ENCODE measurements at places on chromosomes 6 and 20.

DNA sequence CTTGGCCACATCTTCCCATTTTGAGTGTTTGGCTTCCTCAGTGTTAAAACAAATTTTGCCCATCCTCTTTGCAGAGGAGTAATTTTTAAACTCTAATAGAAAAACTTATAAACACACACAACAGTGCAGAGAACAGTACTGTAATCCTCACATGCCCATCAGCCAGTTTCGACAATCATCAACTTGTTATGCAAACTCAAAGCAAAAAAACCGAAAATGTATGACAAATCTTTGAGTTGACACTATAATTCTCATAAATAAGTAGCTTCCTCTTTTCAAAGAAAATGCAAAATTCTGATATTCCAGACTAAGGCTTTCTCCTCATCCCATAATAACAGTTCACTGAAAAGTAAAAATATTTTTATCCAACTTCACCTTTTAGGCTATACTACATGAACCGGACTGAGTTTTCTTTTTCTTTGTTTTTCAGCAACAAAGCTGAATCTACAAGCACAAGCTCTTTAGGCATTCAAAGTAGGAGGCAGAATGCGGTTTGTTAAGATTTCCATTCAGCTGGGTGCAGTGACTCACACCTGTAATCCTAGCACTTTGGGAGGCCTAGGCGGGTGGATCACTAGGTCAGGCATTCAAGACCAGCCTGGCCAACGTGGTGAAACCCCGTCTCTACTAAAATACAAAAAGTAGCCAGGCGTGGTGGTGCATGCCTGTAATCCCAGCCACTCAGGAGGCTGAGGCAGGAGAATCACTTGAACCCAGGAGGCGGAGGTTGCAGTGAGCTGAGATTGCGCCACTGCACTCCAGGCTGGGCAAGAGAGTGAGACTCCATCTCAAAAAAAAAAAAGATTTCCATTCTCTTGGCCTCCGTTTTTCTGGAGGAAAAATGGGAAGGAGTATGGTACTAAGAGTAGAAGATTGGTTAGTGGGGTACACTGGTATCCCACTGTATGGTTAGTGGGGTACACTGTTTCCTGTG is 74.8 kb downstream of the GCNT2 start:
- no peak for DNase-seq

DNA sequence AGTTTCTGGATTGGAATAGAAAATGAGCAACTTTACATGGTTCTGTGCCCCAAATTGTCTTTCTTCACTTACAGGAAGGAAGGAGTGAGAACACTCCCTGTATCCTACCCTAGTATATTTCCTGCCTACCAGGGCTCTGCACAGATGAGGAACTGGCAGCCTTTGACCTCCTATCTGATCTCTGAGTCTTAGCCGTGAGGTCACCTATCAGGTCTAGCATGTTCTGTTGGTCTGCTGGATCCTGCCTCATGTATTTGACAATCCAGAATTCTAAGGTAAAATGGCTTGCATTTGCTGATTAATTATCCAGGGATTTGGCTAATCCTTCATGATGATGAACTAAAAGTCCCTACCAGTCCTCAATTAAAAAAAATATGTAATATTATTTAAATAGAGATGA is 35.0 kb upstream of the TRAM2 start:
- DNase-seq: no peak

DNA sequence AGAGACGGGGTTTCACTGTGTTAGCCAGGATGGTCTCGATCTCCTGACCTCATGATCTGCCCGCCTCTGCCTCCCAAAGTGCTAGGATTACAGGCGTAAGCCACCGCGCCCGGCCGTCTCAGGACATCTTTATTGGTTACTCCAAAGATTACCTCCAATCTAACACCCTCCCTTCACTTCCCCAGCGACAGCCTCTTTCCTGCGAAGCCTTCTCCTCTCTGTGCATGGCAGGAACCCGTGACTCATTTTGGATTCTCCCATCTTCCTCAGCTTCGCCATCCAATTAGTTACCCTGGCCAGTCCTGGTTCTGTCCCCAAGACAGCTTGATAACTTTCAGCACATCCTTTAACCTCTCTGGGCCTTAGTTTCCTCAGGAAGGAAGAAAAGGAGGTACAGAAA is 51.3 kb upstream of the TOX2 start:
- no peak for DNase-seq

GRCh38 chr6:81613606-81614005 is 138.9 kb downstream of the TENT5A start:
- DNase-seq: no peak

GRCh38 chr6:158410784-158411183 is 98.5 kb downstream of the TULP4 start:
- DNase-seq: no peak

GRCh38 chr20:23313271-23313670 is 37.3 kb upstream of the NXT1 start:
- DNase-seq: no peak

All from sciatic nerve (tissue), 2 donors.